DND-41 (cell line): ENCODE measurements at places on chromosomes 1 and 21.

GRCh38 chr1:232570007-232570406, 59.9 kb downstream of the SIPA1L2 start:
- peaks cover 25% of the 10 kb centered on the region for H3K4me1 ChIP-seq
- no peak overlapping the region for H3K4me3 ChIP-seq
- no peak overlapping the region for H3K27ac ChIP-seq
- no peaks in the 10 kb centered on the region for H3K27me3 ChIP-seq

DNA sequence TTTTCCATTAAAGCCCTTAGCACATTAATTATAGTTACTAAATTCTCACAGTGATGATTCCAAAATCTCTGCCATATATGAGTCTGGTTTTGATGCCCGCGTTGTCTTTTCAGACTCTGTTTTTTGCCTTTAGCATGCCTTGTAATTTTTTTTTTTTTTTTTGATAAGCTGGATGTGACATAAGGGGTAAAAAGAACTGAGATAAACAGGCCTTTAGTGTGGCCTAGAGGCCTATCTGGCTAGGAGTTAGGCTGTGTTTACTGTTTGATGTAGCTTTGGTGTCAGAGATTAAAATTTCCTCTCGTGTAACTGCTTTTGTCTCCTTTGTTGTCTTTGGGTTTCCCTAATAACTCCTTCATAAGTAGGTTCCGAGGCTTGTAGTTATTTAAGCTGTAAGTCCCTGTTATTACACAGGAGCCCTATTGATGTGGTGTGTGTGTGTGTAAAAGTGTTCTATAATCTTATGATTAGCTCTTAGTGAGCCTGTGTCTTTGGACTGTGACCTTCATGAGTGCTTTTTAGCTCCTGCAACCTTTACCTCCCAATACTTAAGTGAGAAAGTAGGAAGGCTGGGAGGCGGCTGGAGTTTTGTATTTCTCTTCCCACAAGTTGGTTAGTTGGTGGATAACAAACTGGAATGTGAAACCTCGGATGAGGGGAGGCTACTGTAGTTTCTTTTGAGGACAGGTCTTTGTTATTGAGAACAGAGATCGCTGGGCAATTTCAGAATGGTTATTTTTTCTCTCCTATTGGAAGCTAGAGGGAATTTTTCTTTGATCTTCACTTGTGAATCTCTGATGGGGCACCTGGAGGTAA, 19.3 kb downstream of the HS2ST1 start:
- H3K36me3 ChIP-seq: no peaks in the 10 kb centered on the region
- DNase-seq: no peak
- no peak overlapping the region for H3K27ac ChIP-seq
- no peaks in the 10 kb centered on the region for H3K27me3 ChIP-seq

GRCh38 chr1:203103829-203104495, 18.1 kb upstream of the MYOG start:
- H3K4me3 ChIP-seq: no peak overlapping the region
- no peak overlapping the region for H3K27ac ChIP-seq
- no peaks in the 10 kb centered on the region for H3K4me1 ChIP-seq
- peaks cover 13% of the 10 kb centered on the region for H3K27me3 ChIP-seq
- H3K36me3 ChIP-seq: no peaks in the 10 kb centered on the region

GRCh38 chr1:160739098-160739511, at the start of gene SLAMF7:
SLAMF7 (plus strand) TSS chr1:160739247; CDS start chr1:160739302, 55 bp downstream.
- no peak within 1 kb of the TSS for H3K27ac ChIP-seq
- H3K27me3 ChIP-seq: no peaks in the 10 kb centered on the region
- H3K4me3 ChIP-seq: no peak within 1 kb of the TSS
- DNase-seq: no peak
- H3K4me1 ChIP-seq: peaks cover 2% of the 10 kb centered on the region
